Dermis blood vessel endothelial cell (primary cell): ENCODE measurements at places on chromosomes 7 and 10. TPM values are rescaled to one million over a fixed set of nuclear protein-coding genes. Genes with fewer than 3 reads are reported as not detected.

The RAPGEF5 gene
- 176 and 269 TPM in 2 replicates for total RNA-seq

The CUBN gene
- total RNA-seq = 6.1 and 27.5 TPM in 2 replicates

DNA sequence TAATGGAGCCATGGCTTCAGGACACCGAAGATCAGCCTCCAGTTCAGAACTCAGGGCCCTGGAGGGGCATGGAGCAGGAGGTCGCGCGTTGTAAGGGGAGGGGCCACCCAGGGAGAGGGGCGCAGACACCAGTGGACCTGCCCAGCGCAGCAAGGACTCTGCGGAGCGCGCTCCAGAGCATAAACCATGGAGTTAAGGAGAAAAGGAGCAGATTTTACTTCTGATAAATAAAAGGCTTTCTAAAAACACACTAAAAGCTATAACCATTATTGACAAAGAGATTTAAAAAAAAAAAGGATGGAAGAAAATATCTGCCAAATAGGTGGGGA lies 10.5 kb downstream of the CALY start:
- no peak for DNase-seq

- DNase-seq = no peak
Measured at GRCh38 chr10:106044503-106044902, 1120.0 kb downstream of the SORCS1 start.
